Epithelial cell of esophagus (primary cell): ENCODE measurements at places on chromosomes 3 and 15.

DNA sequence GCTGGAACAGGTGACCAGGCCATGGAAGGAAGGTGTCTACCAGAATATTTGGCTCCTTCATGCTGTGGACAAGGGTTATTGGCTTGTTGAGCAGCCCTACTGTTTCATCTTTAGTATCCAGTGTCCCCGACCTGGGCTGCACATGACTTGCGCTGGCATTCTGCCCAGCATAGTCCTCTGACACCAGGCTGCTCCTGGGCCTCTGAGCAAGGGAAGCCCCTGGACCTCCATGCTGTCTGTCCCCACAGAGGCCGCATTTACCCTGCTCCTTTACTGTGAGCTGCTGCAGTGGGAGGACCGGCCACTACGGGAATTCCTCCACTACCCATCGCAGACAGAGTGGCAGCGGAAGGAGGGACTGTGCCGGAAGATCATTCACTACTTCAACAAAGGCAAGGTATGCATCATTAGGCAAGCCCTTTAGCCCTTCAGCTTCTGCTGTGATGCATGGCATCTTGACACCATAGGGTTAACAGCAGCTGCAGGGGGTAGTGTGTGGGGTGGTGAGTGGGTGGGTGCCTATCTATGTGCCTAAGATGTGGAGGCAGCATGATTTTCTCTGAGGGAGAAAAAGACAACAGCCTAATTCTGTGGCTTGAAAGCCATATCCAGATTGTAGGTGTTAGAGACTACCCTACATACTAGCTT, 44.0 kb upstream of the MANF start:
- DNase-seq = peak; percentile 8

- no peak for DNase-seq
Measured at GRCh38 chr3:182524711-182525401, 268.4 kb upstream of the ATP11B start.

GRCh38 chr15:52180196-52180835, 10.9 kb downstream of the GNB5 start:
- no peak for DNase-seq

- DNase-seq = peak; percentile 90
Measured at GRCh38 chr3:60579734-60580133, 671.5 kb downstream of the FHIT start.

- peak; percentile 89 for DNase-seq
Measured at GRCh38 chr3:159763011-159763601, 225.5 kb upstream of the IL12A start.

DNA sequence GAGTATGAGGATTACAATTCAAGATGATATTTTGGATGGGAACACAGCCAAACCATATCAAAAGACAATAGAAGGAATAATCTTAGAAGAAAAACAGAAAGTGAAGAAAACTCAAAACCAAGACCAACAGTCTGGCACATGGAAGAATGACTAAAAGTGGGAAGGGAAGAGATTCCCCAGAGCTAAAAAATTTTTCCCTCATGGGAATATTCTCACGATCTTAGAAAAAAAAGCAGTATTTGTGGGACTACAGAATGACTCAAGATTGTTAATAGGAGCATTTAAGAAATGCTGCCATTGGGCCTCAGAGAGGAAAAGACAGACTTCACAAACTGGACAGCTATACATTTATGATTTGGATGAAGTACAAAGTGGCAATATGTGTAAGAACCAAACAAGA, 18.3 kb downstream of the OSTN start:
- DNase-seq = no peak

GRCh38 chr3:190863119-190863465, 598 bp upstream of the GMNC start:
- peak; percentile 24 for DNase-seq

- DNase-seq = peak; percentile 10
Measured at GRCh38 chr3:60333710-60334109, 917.5 kb downstream of the FHIT start.

GRCh38 chr3:127228866-127229265, 35.9 kb downstream of the PRR23E start:
- no peak for DNase-seq

GRCh38 chr3:29203851-29204250, 77.0 kb upstream of the RBMS3 start:
- DNase-seq = peak; percentile 19

DNA sequence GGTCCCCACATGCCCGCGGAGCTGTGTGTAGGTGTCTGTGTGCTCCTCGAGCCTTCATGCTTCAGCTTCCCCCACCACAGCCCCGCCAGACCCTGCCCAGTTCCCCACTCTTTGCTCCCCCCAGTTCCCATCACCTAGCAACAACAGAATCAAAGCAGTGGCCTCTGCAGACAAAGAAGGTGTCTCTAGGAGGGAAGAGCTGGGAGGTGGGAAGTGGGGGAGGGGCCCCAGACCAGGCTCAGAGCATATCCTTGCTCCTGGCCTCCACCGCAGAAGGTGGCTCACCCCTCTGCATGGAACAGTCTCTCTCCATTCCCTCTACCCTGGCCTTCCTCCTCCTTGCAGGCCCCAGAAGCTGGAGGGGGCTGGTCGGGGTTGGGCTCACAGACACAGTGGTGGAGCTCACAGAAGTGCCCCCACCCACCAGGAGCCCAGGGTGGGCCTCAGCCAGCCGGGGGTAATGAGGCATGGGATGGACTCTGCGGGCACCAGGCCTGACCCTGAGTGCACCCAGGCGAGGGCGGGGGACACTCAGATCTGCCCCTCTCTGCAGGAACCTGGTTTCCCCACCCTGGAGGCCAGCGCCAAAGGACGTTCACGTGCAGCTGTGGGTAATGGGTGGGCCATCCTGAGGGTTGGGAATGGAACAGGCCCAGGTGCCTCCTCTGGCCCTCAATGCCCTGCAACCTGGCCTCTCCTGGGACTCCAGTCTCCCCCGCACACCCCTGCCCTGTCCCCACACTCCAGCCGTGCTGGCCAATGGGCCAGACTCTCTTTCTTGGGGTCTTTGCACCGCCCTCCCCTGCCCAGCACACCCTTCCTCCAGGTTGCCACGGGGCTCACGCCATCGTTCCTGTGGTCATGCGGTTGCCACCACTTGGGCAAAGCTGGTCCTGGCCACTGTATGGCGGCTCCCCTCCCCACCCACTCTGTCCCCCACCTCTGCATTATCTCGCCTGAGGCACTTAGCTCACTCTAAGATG, 53.4 kb downstream of the TPRA1 start:
- DNase-seq = no peak

DNA sequence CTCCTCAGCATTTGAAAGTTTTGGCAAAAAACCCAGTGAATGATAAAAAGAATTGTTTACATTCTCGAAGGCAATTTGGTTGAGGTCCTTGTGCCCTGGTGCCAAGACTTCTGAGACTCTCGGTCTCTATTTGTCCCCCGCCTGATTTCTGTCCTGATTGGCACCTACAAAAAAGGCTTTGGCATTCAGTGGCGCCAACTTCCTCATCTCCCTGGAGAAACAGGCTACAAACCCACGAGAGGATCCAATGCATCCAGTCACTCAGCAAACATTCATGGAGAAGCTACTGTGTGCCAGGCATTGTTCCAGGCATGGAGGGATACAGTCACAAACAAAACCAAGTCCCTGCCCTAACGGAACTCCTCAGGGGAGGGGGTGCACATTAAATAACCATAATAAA, 42.7 kb downstream of the HES1 start:
- no peak for DNase-seq

DNA sequence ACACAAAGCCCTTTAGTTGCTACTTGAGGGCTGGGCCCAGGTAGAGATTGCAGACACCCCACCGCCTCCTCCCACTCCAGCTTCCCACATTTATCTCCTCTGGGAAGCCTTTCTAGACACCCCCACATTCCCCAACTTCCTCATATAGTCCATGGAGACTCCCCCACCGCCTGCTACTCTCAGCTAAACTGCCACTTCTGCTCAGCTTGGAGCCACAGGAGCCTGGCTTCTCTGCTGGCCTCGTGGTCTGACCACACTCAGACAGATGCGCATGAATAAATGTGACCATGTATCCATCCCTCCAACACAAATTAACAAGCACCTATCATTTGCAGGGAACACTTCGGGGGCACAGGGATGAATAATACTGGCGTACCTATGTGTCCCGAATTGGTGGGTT, 10.5 kb upstream of the ACSBG1 start:
- no peak for DNase-seq

DNA sequence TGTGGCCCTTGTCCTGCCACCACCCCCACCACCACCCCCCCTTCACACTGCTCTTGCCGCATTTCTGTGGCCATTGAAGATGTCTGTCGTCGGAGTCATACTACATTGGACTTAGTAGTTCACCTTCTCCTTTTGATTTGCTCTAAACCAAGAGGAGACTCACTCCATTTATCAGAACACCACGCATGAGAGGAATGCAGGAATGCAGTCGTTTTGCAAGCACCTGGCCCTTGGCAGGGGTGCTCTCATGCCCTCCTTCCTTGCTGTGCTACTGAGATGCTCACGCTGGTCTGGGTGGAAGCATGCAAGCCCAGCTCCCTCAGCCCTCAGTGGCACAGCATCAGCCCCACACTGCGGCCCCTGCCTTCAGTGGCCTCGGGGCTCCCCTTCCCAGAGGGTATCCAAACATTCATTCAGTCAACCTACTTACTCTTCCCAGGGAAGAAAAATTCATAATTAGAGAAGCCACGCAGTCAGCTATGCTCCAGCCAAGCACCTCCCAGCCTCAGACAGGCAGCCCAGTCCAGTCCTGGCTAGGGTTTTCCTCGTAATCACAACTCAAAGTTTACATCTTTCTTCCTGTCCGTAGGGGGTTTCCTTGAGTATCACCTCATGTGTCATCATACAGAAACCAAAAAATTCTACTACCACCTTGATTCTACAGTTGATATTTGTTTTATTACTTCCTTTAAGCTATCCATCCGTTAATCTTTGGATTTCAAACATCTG, 520.0 kb downstream of the GABRG3 start:
- no peak for DNase-seq

DNA sequence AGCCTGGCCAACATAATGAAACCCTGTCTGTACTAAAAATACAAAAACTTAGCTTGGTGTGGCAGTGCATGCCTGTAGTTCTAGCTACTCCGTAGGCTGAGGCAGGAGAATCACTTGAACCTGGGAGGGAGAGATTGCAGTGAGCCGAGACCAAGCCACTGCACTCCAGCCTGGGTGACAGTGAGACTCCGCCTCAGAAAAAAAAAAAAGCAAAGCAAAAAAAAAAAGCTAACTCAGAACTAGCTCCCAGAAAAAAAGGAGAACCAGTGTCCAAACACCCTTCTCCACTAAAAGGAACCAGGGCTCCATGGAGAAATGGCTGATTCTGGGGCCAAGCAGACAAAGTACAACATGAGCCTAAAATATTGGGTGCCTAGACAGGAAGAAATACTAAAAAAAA, 16.7 kb upstream of the CRTC3 start:
- no peak for DNase-seq

DNA sequence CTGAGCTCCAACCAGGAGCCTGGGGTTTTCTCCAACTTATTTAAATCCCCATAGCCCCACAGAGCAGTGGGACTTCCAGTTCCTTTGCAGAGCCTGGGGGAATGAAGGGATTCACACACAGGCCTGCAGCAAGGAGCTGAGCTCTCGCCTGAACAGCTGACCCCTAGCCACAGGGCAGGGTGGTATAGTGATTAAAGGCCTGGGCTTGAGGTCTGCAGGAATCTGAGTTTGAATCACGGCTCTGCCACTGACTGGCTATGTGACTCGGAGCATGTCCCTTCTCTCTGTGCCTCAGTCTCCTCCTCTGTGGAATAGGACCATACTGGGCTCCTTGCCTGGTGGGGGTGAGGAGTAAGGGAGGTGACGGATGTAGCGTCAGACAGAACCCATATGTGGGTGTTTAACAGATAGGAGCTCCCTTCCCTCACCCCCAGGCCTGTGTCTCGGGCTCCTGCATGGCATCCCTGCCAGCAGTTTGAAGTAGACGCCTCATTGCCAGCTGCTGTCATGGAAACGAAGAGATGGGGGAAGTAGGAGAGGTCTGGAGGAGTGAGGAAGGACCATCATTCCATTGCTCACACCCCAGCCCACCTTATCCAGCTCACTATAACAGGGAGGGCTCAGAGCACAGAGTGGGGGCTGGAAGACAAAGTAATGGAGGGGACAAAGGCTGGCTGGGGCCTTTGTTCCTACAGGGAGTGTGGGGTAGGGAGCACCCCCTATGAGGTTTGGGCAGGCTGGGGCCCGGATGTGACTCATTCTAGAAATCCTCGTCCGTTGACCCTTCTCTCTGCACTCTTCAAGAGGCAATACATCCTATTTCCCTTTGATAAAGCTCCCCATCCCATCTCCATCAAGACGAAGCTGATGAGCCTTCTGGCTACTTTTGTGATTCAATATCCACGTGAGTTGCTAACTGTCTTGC, 14.8 kb downstream of the HRH1 start:
- no peak for DNase-seq
